Motor neuron (in vitro differentiated cells): ENCODE measurements at places on chromosomes 4 and X.

DNA sequence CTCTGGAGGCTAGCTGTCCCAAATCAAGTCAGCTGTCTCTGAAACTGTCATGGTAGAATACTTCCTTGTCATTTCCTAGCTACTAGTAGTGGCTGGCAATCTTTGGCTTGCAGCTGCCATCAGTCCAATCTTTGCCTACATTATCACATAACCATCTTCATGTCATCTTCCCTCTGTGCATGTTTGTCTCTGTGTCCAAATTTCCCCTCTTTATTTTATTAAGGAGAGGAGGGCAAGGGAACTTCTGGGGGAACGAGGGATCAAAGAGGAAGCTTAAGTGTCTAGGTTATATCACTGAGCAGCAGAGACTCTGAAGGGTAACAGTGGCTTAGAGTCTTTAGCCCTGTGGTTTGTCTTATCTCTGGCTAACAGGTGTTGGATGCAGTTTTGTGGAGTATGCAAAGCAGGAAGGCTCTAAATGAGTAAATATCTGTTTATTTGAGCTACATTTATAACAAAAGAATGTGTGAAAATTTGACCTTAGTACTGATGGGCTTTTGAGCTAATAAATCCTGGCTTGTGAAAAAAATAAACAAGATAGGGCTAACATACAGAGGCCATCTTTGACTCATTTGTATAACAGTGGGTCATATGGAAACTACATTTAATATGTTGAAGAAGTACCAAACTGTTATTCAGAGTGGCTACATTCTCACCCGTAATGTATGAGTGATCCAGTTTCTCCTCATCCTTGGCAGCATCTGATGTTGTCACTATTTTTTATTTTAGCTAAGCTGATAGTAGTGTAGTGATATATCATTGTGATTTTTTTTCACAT, 49.4 kb upstream of the ENOX2 start:
- ATAC-seq: no peak

GRCh38 chr4:102281171-102281839, 64.0 kb downstream of the SLC39A8 start:
- no peak for ATAC-seq

DNA sequence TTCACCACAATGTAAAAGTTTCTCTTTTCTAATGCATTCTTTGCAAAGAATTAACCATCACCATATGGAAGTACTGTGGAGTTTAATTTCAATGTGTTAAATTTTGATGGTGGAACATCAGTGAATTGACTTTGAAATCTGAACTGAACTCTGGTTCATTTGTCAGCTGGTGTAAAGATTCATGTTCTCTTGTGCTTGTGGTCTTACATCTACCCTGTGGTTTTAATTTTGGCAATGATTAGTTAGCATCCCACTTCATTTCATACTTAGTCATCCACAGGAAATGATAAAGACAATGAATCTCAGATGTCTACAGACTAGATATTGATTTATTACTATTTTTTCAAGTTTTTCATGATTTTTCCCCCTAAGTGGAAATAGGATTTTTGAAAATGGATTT, 77.8 kb downstream of the GRID2 start:
- no peak for ATAC-seq

DNA sequence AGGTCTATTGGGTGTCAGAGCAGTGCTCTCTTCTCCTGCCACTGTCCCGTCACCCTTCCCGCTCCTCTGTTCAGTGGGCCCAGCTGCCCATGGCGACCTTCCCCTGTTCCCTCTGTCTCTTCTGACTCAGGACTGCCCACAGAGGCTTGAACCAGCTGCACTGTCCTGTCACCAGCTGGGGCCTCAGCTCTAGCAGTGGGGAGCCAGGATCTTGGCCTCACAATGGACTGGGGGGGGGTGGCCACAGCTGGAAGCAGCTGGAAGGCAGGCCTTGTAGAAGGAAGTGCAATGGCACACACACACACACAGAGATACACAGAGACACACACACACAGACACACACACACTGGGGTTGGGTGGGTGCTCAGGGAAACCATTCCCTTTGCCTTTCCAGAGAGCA, 114.0 kb upstream of the PJA1 start:
- no peak for ATAC-seq

DNA sequence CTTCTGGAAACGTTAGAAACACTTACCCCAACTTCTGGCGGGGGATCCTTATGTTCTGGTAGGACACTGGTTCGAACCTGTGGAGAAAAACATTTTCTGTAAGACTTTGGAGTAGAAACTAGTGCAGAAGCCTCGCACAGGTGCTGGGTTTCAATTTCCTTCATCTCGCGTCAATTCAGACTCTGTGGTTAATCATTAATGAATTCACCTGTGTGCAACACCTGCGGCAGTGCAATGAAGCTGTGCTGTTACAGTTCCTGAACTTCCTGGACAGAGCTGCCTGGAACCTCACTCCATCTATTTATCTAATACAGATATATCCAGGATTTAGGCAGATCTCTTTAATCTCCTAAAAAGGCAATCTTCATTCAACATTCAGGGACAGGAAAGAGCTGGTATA, 531.4 kb downstream of the INPP4B start:
- no peak for ATAC-seq
